ENCODE measurements at places on chromosomes 2 and 18. TPM values are rescaled to one million over a fixed set of nuclear protein-coding genes. Genes with fewer than 3 reads are reported as not detected.

The IL36G gene
- polyA plus RNA-seq = not detected

- no peak for DNase-seq
Measured at GRCh38 chr18:39620551-39621168, 2055.1 kb upstream of the CELF4 start.

- peak; percentile 5 for DNase-seq
Measured at GRCh38 chr18:35868915-35869314, 103.6 kb upstream of the RMP24 start.

- DNase-seq = no peak
Measured at GRCh38 chr2:102771114-102771513, 9.3 kb downstream of the TMEM182 start.

DNA sequence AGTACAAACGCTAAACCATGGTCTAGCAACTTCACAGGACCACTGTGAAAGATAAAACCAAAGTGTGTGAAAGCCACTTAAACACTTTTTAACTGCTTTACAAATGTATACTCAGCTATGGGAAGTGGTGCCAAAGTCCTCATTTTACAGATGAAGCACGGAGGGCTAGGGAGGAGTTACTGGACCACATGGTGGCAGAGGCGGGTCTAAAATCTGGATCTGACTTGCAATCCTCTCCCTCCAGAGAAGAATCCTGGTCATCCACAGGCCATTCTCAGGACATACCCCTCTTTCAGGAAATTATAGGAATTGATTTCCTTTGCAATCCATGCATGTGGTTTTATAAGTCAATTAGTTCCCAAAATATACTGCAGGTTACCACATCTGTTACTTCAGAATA is 84.6 kb upstream of the GYPC start:
- DNase-seq = no peak

GRCh38 chr18:76708071-76708721 is 114.2 kb upstream of the ZNF236 start:
- no peak for DNase-seq

GRCh38 chr18:46035696-46036680 is 36.1 kb downstream of the PSTPIP2 start:
- DNase-seq = no peak
